T-helper 1 cell treated with Interleukin-12 subunit alpha and Interleukin-12 subunit beta and Interleukin-4 antibody, amounts not matched to agents 30 ng/mL and 1 ng/mL, for 36 hours (primary cell): ENCODE measurements at places on chromosomes 12 and 14. TPM values are rescaled to one million over a fixed set of nuclear protein-coding genes. Genes with fewer than 3 reads are reported as not detected.

Gene FUT8
- 156 and 157 TPM in 2 replicates for total RNA-seq

Gene CAPRIN2
- 11.0 and 14.8 TPM in 2 replicates for total RNA-seq

Gene KRT80
- total RNA-seq: not detected in 2 replicates

Gene GATC
- total RNA-seq: 31.3 and 37.3 TPM in 2 replicates

Gene RGS6
- total RNA-seq: 3.0 and 3.1 TPM in 2 replicates

Gene TAS2R7
- total RNA-seq: not detected in 2 replicates

Gene KRT74
- total RNA-seq: not detected in 2 replicates

Gene GPR162
- total RNA-seq: 0.17 and 0.29 TPM in 2 replicates

Gene SALL2
- 1.2 and 1.4 TPM in 2 replicates for total RNA-seq
